ENCODE measurements at places on chromosomes 12 and 14. TPM values are rescaled to one million over a fixed set of nuclear protein-coding genes. Genes with fewer than 3 reads are reported as not detected.

KRAS gene
- 53.4 TPM for total RNA-seq

IFI27L2 gene
- total RNA-seq = 17.9 TPM

CCDC196 gene
- not detected for total RNA-seq

MSI1 gene
- total RNA-seq = 6.9 TPM

AMIGO2 gene
- total RNA-seq = 21.2 TPM

NRL gene
- total RNA-seq = 1.2 TPM

IQSEC3 gene
- 4.1 TPM for total RNA-seq

FOXN4 gene
- total RNA-seq = under 0.01 TPM

LRRC9 gene
- total RNA-seq = 0.82 TPM

CPNE6 gene
- 35.5 TPM for total RNA-seq

SOX5 gene
- 107 TPM for total RNA-seq

LRP1-AS gene
- total RNA-seq = not detected

DNA sequence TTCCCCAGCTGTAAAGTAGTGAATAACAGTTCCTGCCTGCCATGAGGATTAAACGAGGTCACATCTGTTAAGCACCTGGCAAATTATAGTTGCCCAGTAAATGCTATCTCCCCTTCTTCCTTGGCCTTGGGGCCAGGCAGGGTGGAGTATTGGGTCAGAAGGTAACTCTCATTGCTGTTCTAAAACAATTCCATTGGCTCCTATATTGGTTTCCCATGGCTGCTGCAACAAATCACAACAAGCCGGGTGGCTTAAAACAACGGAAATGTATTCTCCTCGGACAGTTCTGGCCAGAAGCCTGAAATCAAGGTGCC is 31.9 kb downstream of the MMAB start:
- DNase-seq = no peak

DNA sequence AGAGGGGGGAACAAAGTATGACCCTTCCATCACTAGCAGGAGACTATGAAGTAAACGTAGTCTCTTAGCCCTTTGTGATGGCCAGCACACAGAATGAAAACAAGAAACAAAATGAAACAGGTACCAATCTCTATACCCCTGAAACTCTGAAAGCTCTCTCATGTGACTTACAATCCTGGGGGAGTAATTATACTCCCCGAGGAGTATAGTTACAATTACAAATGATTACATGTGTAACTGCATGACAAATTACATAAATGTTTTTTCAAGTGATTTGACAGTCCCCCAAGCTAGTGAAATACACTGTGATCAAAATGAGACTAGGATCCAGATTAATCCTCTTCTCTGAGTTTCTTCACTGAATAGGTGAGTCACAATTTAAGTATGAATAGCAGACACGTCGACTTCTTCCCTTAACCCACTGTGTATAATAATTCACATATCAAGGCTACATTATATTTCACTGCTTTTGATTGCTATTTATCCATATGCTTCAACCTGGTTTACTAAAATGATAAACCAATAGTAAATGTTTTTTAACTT is 74.0 kb downstream of the SPTSSA start:
- no peak for DNase-seq

GRCh38 chr12:112422531-112422930 is 3.8 kb downstream of the PTPN11 start:
- peak; percentile 20 for DNase-seq

GRCh38 chr12:10094646-10095395 is 4.0 kb downstream of the CLEC1A start:
- DNase-seq = no peak

DNA sequence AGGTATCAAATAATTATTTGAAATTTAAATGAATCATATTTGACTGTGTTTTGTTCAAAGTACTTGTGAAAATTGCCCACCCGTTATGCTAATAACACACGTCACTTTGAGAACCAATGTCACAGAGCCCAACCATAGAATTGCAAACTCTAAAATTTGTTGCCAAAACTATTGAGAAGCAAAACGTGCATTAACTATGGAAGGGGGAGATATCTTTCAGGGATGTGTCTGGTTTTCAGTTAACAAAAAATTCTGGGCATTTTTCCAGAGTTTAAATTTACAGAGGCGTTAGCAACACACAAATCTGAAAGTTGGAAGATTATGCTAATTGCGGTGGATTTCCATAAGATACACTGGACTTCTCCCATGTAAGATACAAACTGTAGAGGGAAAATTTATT is 371.8 kb upstream of the E2F7 start:
- no peak for DNase-seq

- DNase-seq = no peak
Observed at GRCh38 chr12:52860102-52860823, 11.5 kb upstream of the KRT78 start.

- DNase-seq = no peak
Observed at GRCh38 chr12:49288922-49289555, 5.9 kb upstream of the PRPH start.

DNA sequence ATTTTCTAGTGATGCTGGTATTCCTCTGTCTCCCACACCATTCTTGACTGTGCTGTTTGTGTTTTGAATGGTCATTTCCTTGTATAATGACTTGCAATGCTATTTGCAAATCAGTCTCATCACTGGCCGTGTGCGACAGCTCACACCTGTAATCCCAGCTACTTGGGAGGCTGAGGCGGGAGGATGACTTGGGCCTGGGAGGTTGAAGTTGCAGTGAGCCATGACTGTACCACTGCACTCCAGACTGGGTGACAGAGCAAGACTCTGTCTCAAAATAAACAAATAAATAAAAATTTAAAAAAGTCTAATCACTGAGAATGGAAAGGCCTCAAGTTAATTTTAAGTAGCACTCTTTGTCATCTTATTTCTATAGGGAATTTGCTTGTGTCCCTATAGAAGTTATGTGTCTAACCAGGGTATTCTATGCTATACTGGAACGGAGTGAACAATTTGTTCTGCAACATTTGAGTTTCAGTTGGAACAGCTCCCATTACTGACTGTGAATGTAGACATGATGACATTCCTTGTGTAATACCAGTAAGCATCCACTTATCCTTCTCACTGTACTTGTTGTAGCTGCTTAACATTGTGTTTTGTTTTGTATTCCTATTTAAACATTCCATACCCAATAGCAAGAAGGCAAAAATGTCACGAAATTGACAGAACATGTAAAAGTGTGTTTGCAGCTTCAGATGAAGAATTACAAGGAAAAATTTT is 126.3 kb downstream of the MGST1 start:
- no peak for DNase-seq

DNA sequence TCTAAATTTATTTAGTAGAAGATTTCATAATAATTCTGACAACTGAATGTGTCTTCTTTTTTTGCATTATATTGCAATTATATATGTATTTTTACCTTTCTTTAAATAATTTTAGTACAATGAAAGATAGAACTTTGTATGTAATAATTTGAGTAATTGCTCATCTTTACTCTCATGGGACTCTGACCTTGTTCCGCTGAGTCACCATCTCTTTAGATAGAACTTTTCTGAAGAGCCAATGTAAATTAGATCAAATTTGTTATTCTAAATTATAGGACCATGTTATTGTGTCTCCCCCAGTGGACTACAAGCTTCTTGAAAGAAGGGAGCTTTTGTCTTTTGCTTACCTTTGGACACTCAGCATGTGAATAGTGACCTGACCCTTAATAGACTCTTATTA is 96.1 kb downstream of the TRHDE start:
- DNase-seq = no peak

- DNase-seq = no peak
Observed at GRCh38 chr14:96139169-96139568, 65.5 kb upstream of the BDKRB2 start.

DNA sequence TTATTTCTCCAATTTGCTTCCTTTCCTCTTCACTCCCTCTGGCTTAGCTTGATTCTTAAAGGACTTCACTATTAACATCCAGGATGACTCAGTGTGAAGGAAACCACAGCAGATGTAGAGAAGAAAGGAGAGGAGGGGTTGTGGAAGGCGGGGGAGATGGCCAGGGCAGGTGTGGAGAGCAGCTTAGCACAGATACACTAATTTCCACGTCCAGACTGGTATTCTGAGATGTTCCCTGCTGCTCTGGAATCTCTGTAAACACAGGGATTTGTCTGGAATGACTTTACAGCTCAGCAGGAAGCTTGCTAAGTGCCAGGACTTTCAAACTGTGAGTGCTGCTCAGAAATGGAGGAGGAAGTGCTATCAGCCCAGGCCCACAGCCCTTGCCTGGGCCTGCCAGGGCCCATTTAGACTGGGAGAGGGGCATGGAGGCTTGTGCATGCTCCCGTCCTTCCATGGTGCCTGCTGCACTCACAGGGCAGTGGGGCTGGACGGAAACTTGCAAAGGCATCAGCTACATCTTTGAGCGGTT is 202.5 kb upstream of the DDHD1 start:
- DNase-seq = no peak

GRCh38 chr12:132436791-132437251 is 53.1 kb upstream of the FBRSL1 start:
- no peak for DNase-seq

All from frontal cortex (tissue), 4 donors.